ENCODE measurements at places on chromosomes 2 and 18.

- DNase-seq, result no peak
Observed at GRCh38 chr2:46194856-46195255, 102.4 kb upstream of the EPAS1 start.

GRCh38 chr2:12533337-12534005, 183.3 kb upstream of the TRIB2 start:
- DNase-seq, result no peak

GRCh38 chr2:119122663-119123062, 35.9 kb downstream of the C1QL2 start:
- no peak for DNase-seq

- DNase-seq, result no peak
Observed at GRCh38 chr2:173192071-173192470, 116.4 kb downstream of the MAP3K20 start.

GRCh38 chr18:12458771-12459170, 51.0 kb downstream of the PRELID3A start:
- no peak for DNase-seq

GRCh38 chr2:163455815-163456214, 280.0 kb downstream of the FIGN start:
- DNase-seq, result no peak

DNA sequence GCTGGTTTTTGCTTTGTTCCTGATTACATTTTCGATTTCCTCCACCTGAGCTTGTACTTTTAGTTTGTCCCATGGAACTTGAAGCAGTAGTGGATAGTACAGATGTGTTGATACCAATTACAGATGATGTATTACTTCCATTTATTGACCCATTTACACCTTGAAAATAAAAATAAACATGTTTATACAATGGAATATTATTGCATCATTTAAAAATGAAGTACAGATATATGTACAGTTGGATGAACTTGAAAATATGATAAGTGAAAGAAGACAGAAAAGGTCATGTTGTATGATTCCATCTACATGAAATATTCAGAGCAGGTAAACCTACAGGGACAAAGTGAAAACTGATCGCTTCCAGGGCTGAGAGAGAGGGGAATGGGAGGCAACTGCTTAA, 160.3 kb upstream of the WDSUB1 start:
- DNase-seq, result no peak

GRCh38 chr18:45567123-45567522, 48.2 kb upstream of the SLC14A2 start:
- no peak for DNase-seq

DNA sequence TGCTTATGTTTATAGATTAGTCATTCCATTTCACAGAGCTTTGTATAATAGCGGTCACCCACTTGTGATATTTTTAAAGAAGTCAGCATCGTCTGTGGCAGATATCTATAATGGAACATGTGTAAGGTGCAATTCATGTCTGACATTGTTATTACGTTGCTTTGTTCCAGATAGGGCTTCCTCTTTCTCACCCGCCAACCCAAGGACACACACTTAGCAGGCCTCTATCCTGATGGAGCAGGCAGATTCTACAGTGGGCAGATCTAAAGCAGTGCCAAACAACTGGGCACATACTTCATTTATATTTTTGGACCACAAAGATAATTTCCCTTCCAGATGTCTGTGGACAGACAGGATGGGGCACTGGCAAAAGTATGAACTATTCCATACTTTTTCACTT, 573.1 kb downstream of the TDRD15 start:
- DNase-seq, result no peak

- DNase-seq, result no peak
Observed at GRCh38 chr2:68134120-68134519, 23.6 kb upstream of the PNO1 start.

- DNase-seq, result no peak
Observed at GRCh38 chr2:4246364-4247131, 543.2 kb downstream of the DCDC2C start.

- no peak for DNase-seq
Observed at GRCh38 chr2:98269830-98270229, 76.4 kb upstream of the CNGA3 start.

- no peak for DNase-seq
Observed at GRCh38 chr2:88885679-88886416, 194.4 kb downstream of the RPIA start.

GRCh38 chr2:31322371-31322770, 88.4 kb downstream of the EHD3 start:
- no peak for DNase-seq

DNA sequence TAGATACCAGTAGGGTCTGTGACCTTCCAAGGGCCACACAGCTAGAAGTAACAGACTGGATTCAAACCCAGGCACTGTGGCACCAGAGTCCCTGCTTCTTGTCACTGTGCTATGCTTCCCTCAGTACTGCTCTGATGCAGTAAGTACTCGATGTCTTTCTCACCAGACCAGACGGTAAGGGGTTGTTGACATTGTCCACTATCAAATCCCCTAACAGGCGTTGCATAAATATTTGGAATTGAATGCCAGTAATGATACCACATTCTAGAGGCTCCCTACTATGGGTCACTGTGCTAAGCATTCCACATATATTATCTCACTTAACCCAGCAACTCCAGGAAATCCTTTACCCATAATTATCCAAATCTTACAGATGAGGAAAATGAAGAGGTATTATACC, 223.1 kb downstream of the C1D start:
- DNase-seq, result no peak

GRCh38 chr18:5744659-5745058, 150.7 kb downstream of the TMEM200C start:
- no peak for DNase-seq

- DNase-seq, result no peak
Observed at GRCh38 chr2:24915796-24916195, 4.2 kb downstream of the ADCY3 start.

DNA sequence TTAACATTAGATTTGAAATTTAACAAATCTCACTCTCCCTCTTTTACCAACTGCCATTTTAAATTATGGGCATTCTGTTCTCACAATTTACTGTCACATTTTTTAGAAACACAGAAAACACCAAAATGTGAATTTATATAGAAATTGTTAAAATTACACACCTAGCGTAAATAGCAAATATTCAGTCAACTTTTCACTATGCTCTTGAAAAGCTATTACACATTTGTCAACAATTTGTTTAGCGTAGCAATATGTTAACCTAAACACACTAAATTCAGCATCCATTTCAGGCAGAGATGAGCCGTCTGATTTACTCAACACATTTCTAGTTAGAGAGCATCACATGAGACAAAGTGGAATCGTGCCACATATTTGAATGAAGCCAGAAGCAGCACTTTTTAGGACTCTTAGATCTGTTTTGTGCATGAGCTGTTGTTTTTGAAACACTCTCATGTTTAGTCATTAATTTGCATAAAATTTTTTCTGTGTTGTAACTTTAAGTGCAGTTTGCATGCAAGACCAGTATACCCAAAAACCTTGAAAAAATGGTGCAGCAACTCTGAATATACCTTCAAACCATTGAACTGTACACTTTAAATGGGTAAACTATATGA, 8.2 kb downstream of the TTC32 start:
- DNase-seq, result no peak

DNA sequence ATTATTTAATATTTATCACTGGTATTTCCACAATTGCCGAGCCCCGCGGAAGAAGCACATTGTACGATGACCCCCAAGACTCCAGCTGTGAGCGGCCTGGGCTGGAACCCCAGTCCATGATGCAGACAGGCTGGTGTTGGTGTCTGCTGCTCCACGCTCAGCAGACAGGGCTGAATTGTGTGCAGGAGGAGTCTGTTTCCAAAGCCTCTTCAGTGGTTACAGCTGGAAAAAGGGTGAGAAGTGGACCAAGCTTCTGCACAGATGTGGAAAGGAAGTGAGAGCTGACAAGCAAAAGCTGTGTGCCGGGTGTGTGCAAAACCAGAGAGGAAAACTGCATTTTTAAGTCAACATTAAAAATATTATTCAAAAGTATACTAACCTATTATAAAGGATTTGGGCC, 500.4 kb downstream of the GALR1 start:
- no peak for DNase-seq

DNA sequence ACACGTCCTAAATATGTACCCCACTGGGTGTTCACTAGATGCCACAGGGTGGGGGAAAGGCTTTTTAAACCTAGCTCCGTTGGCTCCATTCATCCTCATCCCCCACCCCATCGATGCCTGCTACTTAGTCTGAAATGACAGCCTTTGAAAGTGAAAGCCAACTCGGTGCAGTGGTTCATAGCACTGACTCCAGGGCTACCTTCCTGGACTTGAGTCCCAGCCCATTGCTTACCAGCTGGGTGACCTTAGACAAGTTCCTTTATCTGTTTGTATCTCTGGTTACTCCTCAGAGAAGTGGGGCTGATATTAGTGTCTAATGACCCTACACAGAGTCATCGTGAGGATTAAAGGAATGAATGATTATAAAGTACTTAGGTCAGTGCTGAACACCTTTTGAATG, 24.4 kb downstream of the EHD3 start:
- no peak for DNase-seq

GRCh38 chr2:130916438-130916705, 79.7 kb downstream of the ARHGEF4 start:
- no peak for DNase-seq

- DNase-seq, result no peak
Observed at GRCh38 chr2:80014637-80015036, 289.9 kb downstream of the LRRTM1 start.

GRCh38 chr2:136766073-136766404, 694 bp downstream of the THSD7B start:
- no peak for DNase-seq

DNA sequence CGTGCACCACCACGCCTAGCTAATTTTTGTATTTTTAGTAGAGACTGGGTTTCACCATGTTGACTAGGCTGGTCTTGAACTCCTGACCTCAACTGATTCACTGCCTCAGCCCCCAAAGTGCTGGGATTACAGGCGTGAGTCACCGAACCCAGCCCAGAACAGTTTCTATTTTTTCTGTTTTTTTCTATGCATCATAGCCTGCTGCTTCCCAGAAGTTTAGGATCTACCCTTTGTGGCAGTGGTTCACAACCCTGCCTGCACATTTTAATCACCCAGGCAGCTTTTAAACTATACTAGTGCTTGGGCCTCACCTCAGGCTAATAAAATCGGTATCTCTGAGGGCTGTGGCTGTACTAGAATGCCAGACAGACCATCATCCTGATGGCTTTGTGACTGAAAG, 39.7 kb upstream of the SOCS6 start:
- DNase-seq, result no peak

DNA sequence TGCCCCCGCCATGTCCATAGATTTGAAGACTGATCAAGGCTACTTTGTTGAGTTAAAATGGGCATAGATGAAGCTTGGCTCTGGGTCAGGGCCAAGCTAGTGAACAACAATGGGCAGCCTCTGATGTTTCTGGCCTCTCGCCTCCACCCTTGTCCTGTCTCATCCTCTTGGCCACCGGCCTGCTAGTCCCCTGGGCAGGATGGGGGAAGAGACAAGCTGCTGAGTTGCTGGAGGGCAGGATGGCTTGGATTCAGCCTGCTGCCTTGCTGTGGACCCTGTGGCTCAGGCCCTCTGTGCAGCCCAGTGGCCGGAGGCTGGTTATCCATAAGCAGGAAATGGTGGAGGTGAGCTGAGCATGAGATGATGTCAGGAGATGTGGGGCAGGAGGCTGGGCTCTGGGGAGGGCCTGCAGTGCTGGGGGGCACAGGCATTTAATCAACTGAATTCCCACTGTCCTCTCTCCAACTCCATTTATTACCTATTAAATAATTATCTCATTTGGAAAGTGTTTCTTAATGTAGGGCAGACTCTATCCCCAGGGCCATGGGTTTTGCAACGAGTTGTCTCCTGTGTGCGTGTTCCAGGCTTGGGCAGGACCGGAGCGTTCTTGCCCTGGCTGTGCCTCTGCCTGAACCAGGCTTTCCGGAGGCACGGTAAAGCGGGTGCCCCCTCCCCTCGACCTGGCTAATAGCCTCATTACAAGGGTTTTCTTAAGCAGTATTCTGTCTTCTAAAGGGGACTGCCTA, 122.9 kb downstream of the GLI2 start:
- no peak for DNase-seq

DNA sequence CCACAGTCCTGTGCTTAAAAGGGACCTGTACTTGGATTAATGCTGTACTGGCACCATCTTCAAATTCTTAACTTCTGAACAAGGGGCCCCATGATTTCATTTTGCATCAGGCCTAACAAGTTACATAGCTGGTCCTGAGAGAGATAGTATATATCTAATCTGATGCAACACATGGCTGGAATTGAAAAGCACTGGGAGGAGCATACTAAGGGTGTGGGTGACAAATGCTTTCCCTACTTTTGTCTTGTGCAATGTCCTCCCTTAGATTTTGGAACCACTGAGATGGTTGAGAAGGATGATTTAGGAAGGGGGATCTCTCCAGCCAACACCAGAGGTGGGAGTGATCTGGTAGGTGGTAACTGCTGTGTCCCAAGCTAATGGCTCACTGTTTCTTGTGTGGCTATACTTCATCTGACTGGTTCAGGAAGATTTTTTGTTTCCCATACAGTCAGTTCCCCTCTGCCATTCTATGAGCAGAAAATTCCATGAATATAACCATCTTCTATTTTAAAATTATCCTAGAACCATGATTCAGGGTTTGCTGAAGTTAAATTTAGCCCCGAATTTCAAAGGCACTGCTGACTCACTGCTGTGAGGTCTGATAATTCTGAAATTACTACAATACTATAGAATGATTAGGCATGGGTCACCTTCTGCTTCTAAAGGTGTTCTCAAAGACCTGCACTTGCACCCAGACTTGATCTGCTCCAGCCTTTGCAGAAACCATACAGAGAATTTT, 108.3 kb upstream of the NCKAP5 start:
- DNase-seq, result no peak

GRCh38 chr2:210551001-210551400, 5.4 kb upstream of the CPS1 start:
- no peak for DNase-seq

- DNase-seq, result no peak
Observed at GRCh38 chr2:212465456-212465855, 73.1 kb downstream of the ERBB4 start.

GRCh38 chr2:63699549-63699839, 110.7 kb downstream of the MDH1 start:
- DNase-seq, result no peak

- DNase-seq, result peak; percentile 11
Observed at GRCh38 chr2:72144632-72145288, 2.9 kb downstream of the CYP26B1 start.

DNA sequence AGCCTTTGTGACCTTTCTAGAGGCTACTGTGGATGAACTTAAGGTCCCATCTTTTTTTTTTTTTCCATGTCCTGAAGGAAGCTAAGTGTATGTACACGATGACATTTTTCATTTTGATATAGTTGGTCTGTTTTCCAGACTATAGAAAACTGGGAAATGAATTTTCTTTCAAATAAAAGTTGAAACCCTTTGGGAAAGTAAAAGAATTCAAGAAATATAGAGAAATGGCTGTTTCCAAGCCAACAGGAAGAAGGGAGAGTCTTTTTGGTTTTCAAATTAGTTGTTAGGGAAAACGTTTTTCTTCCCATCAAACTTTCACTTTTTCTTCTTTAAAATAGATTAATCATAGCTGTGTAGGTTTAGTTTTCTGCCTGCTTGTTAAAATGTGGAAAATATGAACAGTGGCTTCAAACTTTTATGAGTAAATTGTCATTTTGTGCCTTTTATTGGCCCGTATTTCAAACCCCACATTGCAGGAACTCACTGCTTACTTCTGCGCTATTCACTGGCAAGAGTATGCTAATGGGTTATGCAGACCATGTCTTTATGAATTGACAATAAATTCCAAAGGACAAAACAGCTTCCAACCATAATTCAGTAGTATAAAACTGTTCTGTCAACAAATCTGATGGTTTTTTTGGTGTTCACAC, 27.7 kb upstream of the LYPD1 start:
- DNase-seq, result no peak

GRCh38 chr18:38526922-38527321, 961.3 kb upstream of the CELF4 start:
- DNase-seq, result no peak

GRCh38 chr2:10995366-10995970, 83.7 kb downstream of the KCNF1 start:
- DNase-seq, result no peak
